ENCODE measurements at places on chromosomes 1 and 21.

DNA sequence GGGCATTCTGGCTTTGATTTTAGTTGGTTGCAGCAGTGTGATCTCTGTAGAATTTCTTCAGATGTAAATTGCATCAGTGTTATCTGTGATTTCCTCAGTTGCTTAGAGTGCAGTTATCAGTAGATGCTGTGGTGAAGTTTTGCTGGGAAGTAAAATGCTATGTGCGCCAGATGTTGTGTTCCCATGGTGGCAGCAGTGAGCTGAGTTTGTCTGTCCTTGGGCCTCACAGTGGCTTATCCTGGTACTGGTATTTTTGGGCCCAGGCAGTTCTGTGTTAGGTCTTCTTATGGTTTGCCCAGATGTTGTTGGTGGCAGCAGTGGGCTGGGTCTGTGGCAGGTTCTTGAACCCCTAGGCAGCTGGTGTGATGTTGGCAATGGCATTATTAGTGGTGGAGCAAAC, 1242.1 kb downstream of the PLA2G4A start:
- DNase-seq, result no peak

DNA sequence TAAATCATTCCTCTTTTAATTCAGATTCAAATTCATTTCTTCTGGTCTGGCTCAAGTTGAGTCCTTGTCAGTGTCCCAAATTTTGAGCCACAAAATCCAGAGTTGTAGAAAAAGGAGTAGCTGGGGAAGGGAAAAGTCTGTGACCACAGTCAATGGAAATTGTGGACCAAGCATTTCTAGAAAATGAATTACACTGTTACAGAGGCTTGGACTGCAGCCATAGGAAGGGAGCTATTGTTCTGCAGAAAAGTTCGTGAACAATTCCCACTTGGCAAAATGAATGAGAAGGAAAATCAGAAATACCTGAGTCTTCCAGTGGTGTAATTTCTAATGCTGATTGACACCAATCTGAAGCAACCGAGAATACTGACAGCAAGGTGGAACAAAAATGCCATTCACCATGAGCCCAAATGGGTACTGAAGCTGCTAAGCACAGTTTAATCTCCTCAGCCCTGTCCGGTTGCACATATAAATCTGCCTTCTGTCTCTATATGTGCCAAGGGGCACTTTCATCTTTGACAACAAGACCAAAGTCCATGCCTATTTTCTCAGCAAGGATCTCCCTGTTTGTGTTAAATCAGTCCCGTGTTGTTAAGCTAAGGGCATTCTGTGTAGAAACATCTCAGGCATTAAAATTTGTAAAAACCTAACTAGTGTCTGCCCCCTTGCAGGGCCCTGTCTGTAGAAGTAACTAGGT, 51.3 kb downstream of the TEX35 start:
- no peak for DNase-seq

- DNase-seq, result no peak
Observed at GRCh38 chr1:32928715-32929114, 27.5 kb upstream of the TMEM54 start.

DNA sequence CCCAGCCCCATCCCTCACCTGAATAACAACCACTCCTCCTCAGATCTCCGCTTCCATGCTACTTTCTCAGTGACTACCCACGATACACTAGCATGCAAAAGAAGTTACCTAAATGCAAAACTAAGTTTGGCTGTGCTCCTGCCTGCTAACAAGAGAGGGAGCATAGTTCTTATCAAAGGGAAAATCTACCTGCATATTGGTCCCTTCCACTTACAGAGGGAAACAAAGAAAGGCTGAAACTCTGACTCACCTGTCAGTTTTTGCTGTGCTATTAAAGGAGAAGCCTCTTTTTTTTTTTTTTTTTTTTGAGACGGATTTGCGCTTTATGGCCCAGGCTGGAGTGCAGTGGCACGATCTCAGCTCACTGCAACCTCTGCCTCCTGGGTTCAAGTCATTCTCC, 43.8 kb upstream of the RAVER2 start:
- no peak for DNase-seq

DNA sequence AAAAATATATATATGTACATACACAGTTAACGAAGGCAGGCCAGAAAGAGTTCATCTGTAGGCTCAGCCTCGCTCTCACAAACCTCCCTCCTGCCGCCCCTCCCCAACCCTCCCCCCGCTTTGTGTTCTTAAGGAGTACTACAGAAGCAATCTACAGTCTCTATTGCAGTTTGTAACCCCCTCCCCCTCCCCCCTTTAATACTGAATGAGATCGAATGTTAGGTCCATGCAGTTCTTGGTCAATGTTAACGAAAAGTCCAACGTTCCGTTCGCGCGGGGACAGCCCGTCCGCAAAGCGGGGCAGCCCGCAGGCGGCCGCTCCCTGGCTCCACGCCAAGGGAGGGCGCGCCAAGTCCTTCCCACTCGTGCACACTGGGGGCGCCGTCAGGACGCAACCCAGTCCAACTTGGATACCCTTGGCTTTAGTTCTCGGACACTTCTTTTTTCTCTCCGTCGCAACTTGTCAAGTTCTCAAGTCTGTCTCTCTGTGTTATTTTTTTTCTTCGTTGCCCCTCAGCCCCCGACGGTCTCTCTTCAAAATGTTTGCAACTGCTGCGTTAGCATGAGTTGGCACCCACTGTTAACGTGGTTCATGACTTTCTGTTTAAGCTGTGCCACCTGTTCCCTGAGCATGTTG, 2.2 kb downstream of the JUN start:
- peak; percentile 65 for DNase-seq

GRCh38 chr1:119228335-119229080, 88.1 kb upstream of the WARS2 start:
- peak; percentile 2 for DNase-seq

DNA sequence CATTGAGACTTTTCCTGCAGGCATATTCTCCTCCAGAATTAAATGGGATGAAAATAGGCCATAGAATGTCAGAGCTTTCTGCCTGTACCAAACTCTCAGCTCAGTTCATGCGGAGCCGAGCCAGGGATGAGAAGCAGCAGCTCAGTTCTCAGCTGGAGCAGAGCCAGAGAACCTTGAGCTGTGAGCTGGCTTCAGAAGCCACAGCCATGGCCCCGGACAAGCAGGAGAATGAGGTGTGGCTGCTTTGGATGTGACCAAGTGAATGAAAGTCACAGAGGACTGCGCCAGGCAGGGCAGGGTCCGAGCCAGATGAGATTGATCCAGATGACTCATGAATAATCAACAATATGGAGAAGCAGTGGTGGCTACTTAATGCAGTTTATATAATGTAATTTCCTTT, 633.8 kb downstream of the NCAM2 start:
- peak; percentile 5 for DNase-seq
